Osteoblast (primary cell): ENCODE measurements at places on chromosomes 5 and 9. TPM values are rescaled to one million over a fixed set of nuclear protein-coding genes. Genes with fewer than 3 reads are reported as not detected.

The CDX1 gene
- 0.29 and 0.36 TPM in 2 replicates for total RNA-seq

The KCTD16 gene
- total RNA-seq, result 1.5 and 3.6 TPM in 2 replicates

The DCTN3 gene
- 84.0 and 90.5 TPM in 2 replicates for total RNA-seq

The LIFR gene
- 33.6 and 39.8 TPM in 2 replicates for total RNA-seq

The ZNF366 gene
- not detected in 2 replicates for total RNA-seq

The ATG10 gene
- 6.5 and 7.4 TPM in 2 replicates for total RNA-seq

The MYOT gene
- total RNA-seq, result not detected in 2 replicates

The ARL14EPL gene
- not detected in 2 replicates for total RNA-seq

The MUSK gene
- under 0.01 TPM in 1 of 2 replicates, not detected in the other for total RNA-seq

DNA sequence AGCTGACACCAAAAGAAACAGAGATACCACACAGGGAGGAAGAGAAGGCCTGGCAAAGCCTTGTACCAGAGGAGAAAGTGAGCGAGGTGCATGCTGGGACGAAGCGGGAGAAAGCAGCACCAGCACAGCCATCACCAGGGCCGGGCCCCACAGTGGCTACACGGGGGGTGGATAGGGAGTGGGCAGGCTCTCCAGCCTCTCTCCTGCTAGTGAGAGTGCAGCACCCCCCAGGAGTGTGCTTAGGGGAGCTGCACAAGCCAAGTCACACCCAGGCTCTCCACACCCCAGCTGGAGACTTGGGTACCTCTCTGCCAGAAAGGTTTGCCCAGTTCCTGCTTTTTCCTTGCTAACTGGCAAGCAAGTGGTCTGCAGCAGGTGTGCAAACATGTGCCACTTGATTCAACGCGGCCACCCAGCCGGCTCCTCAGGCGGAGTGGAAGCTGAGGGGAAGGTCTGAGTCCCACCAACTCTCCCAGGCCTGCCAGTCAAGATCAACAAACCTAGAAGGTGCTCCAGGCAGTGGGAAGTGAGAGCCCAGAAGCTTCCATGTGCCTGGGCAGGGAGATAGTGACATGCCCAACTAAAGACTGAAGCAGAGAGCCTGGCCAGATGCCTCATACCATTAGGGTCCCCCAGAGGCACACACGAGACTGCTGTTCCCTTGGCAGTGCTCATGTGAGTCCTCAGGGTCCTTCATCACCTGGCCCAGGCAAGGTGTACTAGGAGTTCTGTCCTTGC lies 39.9 kb downstream of the BICD2 start:
- no peaks in the 10 kb centered on the region for H3K4me1 ChIP-seq
- peak; percentile 69 for DNase-seq
- H3K36me3 ChIP-seq, result peaks cover 20% of the 10 kb centered on the region
- no peak overlapping the region for H3K4me3 ChIP-seq
- no peak overlapping the region for H3K27ac ChIP-seq
- no peaks in the 10 kb centered on the region for H3K27me3 ChIP-seq

- H3K27ac ChIP-seq, result no peak overlapping the region
- H3K36me3 ChIP-seq, result no peaks in the 10 kb centered on the region
- DNase-seq, result no peak
- H3K27me3 ChIP-seq, result no peaks in the 10 kb centered on the region
These were observed 9.5 kb downstream of the KCNV2 start for GRCh38 chr9:2726650-2727340.

DNA sequence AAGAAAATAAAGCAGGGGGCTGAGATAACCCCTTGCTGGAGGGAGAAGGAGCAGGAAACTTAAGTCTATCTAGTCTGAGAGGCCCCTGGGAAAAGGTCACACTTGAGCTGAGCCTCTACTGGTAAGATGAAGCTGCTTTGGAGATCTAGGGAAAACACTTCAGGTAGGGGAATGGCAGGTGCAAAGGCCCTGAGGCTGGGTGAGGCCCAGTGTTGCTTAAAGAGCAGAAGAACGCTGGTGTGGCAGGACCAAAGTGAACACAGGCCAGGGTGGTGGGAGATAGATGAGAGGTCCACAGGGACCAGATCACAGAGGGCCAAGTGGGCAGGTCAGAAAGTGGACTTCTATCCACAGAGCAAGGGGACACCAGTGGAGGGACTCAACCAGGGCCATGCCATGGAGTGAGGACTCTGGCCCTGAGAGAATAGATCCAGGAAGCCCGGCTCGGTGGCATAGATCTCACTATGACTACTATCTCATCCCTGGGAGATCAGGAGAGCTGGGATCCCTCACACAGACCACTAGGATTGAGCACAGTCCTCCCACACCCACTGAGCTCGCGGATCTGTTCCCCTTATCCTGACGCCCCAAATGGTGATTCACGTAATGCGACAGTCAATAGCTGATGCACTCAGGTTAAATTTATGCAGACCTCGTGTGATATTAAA lies 17.6 kb upstream of the NEURL1B start:
- no peak for DNase-seq
- no peak overlapping the region for H3K27ac ChIP-seq
- H3K4me1 ChIP-seq, result no peaks in the 10 kb centered on the region
- no peaks in the 10 kb centered on the region for H3K36me3 ChIP-seq
- no peak overlapping the region for H3K4me3 ChIP-seq

GRCh38 chr9:123996731-123997421 lies 14.7 kb upstream of the LHX2 start:
- H3K4me3 ChIP-seq, result no peak overlapping the region
- no peaks in the 10 kb centered on the region for H3K36me3 ChIP-seq
- peaks cover 74% of the 10 kb centered on the region for H3K27me3 ChIP-seq
- H3K4me1 ChIP-seq, result no peaks in the 10 kb centered on the region
- DNase-seq, result no peak

DNA sequence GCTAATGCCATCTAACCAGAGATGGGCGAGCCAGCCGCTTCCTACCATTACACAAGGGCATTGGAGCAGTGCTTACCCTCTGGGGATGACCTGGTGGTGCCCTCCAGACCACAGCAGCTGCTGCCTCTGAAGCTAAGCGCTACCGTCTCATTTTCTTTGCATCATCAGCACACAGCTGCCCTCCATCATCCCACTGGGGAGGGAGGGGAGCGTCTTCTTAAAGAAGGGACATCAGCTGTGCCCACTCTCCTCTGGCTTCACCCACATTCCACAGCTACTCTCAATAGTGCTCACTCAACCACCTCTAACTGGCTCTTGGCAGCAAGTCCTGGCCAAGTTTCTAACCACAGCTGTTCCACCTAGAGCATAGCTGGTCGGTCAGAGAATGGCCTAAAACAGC lies 503.4 kb downstream of the NFIB start:
- no peak overlapping the region for H3K4me3 ChIP-seq
- no peaks in the 10 kb centered on the region for H3K36me3 ChIP-seq
- no peaks in the 10 kb centered on the region for H3K4me1 ChIP-seq
- no peak for DNase-seq
- peaks cover 10% of the 10 kb centered on the region for H3K27me3 ChIP-seq

DNA sequence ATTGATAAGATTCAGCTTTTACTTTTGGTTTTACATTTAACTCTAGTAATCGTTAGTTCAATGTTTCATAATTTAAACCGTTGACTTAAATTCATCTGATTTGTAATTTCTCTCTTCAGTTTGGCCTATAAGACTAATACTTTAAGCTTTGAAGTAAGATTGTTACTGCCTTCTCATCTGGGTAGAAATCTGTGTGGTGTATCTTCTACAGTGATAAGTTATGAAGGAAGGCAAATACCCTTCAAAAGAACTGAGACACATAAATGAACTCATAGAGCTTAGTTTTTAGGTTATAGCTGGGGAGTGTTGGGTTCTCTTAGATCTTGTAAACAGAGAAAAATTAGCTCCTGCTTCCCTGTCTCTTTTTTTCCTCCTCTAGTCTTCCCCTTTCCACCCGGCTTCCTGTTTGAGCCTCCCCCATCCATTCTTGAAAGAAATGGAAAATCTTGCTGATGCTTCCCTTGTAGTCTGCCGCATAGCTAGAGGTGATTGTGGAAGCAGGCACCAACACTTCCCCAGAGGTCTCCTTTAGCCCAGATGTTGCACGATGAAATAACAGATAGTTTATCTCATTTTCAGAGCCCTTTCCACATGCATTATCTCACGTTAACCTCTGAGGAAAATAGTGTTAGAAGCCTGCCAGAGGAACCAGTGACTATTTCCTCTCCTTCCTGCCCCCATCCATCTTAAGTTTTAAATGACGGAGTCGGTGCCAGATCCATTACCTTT lies 2.0 kb upstream of the F2RL2 start:
- no peak overlapping the region for H3K4me3 ChIP-seq
- H3K27me3 ChIP-seq, result no peaks in the 10 kb centered on the region
- H3K36me3 ChIP-seq, result no peaks in the 10 kb centered on the region
- H3K4me1 ChIP-seq, result peaks cover 18% of the 10 kb centered on the region
- DNase-seq, result no peak

- H3K27me3 ChIP-seq, result no peaks in the 10 kb centered on the region
- H3K27ac ChIP-seq, result no peak overlapping the region
- peaks cover 30% of the 10 kb centered on the region for H3K4me1 ChIP-seq
- H3K4me3 ChIP-seq, result no peak overlapping the region
- H3K36me3 ChIP-seq, result no peaks in the 10 kb centered on the region
These were observed 10.2 kb upstream of the ERGIC1 start for GRCh38 chr5:172823840-172824362.

GRCh38 chr5:1214936-1215220 lies 10.3 kb upstream of the SLC6A18 start:
- no peaks in the 10 kb centered on the region for H3K27me3 ChIP-seq
- no peak for DNase-seq
- H3K36me3 ChIP-seq, result no peaks in the 10 kb centered on the region
- no peaks in the 10 kb centered on the region for H3K4me1 ChIP-seq
- no peak overlapping the region for H3K4me3 ChIP-seq

- no peaks in the 10 kb centered on the region for H3K27me3 ChIP-seq
- DNase-seq, result no peak
- no peaks in the 10 kb centered on the region for H3K4me1 ChIP-seq
- no peak overlapping the region for H3K27ac ChIP-seq
- H3K36me3 ChIP-seq, result no peaks in the 10 kb centered on the region
These were observed 47.9 kb upstream of the TRPC7 start for GRCh38 chr5:136413196-136413595.

DNA sequence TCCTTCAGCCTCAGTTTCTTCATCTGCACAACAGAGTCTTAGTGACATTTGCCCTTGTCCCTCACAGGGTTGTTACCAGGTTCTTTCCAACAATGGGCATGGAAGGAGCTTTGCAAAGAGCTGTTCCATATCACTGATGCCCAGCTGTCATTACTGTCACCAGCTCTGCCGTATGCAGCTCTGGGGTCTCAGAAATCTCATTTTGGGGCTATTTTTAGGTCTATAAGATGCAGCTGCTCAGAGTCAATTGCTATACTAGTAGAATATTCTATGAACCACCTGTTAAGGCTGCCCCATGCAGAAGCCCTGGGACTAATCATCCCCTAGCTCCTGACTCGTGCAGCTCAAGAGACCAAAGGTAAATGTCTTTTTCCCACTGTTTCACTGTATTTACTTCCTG lies 105.1 kb upstream of the TNPO1 start:
- peaks cover 7% of the 10 kb centered on the region for H3K27me3 ChIP-seq
- H3K27ac ChIP-seq, result no peak overlapping the region
- no peak overlapping the region for H3K4me3 ChIP-seq

- H3K36me3 ChIP-seq, result peaks cover 47% of the 10 kb centered on the region
- peaks cover 58% of the 10 kb centered on the region for H3K4me1 ChIP-seq
- no peak overlapping the region for H3K4me3 ChIP-seq
- peak; percentile 59 for DNase-seq
- H3K27me3 ChIP-seq, result no peaks in the 10 kb centered on the region
These were observed 76.7 kb upstream of the STXBP1 start for GRCh38 chr9:127535396-127535795.

GRCh38 chr5:95134326-95134725 lies 150.6 kb downstream of the MCTP1 start:
- peaks cover 8% of the 10 kb centered on the region for H3K27me3 ChIP-seq
- peak; percentile 1 for DNase-seq

- H3K36me3 ChIP-seq, result no peaks in the 10 kb centered on the region
- H3K4me3 ChIP-seq, result no peak overlapping the region
- no peaks in the 10 kb centered on the region for H3K27me3 ChIP-seq
- no peaks in the 10 kb centered on the region for H3K4me1 ChIP-seq
These were observed 467.0 kb downstream of the CDH10 start for GRCh38 chr5:24177821-24178220.

DNA sequence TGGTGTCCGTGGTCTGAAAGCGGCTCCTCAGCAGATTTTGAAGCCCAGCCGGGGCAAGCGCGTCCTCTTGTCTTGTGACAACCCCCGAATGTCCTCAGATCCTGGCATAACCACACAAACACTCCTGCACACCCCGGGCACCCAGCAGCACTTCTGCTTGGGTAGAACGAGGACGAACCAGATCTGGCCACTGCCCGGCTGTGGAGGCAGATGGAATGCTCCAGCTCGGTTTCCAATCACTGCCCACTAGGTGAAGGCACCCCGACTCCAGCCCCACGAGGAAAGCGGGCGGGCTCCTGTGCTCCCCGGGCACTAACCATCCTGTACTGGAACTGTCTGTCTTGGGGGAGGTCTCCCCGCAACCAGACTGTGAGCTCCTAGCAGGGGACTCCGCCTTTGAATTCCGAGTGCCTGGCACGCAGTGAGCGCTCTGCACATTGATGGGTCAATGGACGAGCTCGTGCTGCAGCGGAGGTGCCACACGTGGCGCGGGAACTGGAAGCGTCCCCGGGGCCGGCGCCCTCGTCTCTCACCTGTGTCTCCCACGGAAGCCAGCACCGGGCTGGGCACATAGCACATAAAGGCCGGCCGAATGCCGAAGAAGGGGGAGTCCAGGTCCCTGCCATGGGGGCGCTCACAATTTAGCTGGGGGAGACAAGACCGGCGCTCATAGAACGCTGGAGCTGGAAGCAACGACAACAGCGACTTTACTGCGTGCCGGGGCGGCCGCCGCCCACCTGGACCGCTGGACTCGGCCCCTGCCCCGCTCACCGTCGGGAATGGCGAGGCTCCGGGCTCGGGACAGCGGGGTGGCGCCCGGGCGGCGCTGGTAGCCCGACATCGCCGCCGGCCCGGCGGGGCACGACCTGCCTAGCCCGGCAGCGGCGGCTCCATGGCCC lies 608 bp downstream of the ENTR1 start:
- H3K27ac ChIP-seq, result peak overlapping the region; percentile 65
- H3K27me3 ChIP-seq, result no peaks in the 10 kb centered on the region
- DNase-seq, result peak; percentile 98
- H3K36me3 ChIP-seq, result peaks cover 51% of the 10 kb centered on the region

DNA sequence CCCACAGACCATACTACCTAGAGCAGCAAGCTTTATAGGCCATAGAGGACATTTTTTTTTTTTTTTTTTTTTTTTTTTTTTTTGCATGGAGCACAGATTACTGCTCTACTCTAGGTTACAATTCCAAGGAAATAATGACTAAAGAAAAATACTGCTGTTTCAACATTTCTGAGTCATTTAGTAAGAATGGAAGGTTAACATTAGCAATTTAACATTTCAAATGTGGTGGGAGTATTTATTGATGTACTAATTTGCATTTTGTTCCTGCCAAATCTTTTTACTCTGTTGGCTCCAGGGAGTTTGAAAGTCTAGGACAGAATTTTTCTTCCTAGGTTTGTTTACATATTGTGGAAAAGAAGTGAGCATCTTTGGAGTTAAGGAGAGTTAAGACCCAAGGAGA lies 142.1 kb upstream of the CCDC152 start:
- no peak overlapping the region for H3K27ac ChIP-seq
- peaks cover 17% of the 10 kb centered on the region for H3K4me1 ChIP-seq
- no peak overlapping the region for H3K4me3 ChIP-seq
- DNase-seq, result no peak
- H3K27me3 ChIP-seq, result peaks cover 26% of the 10 kb centered on the region
- no peaks in the 10 kb centered on the region for H3K36me3 ChIP-seq

GRCh38 chr9:114909661-114910060 lies 20.7 kb downstream of the TNFSF8 start:
- H3K4me3 ChIP-seq, result no peak overlapping the region
- H3K27ac ChIP-seq, result no peak overlapping the region
- DNase-seq, result no peak
- no peaks in the 10 kb centered on the region for H3K36me3 ChIP-seq
- H3K27me3 ChIP-seq, result peaks cover 5% of the 10 kb centered on the region
